ENCODE measurements at places on chromosomes 1 and 21.

DNA sequence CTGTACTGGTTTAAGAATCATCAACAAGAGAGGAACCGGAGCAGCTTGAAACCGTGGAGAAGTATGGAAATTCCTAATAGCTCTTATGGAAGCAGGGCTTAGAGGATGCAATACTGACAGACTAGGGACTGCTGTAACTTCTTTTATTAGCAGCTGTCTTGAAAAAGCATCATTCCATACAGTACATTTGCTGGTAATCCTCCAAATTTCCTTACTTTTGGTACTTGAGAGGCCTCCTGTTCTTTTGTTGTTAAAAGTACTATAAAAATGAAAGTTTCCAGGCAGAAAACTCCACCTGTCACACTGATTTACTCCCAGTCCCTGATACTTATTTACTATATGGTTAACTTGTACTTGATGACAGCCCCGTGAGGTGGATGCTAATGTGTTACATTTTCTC, 7.7 kb downstream of the OMA1 start:
- no peak for DNase-seq

GRCh38 chr21:32742396-32742795, 14.6 kb upstream of the SYNJ1 start:
- DNase-seq, result no peak

- DNase-seq, result no peak
Observed at GRCh38 chr21:30479259-30479658, 908 bp downstream of the KRTAP19-1 start.

DNA sequence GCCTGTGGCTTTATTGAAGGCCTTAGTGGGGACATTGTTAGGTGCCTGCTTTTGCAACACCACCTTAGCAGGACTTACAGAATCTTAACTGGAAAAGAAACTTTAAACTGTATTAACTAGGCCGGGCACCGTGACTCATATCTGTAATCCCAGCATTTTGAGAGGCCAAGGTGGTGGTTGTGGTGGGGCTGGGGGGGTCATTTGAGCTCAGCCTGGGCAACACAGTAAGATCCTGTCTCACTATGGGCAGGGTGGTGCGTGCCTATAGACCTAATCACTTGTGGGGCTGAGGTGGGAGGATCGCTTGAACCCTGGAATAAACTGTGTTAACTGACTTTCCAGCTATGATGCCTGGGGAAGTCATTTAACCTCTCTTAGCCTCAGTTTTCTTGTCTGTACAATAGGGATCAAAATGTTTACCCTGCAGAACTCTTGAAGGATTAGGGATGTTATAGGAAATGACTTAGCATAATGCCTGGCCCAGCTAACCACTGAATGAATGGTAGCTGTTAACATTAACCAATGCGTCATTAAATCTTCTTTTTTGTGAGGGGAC, 39.5 kb downstream of the IER5 start:
- DNase-seq, result no peak

All from GM12864 (cell line).